Stimulated activated CD8-positive, alpha-beta memory T cell treated with anti-CD3 and anti-CD28 coated beads, Interleukin-7, amount 100 ng/mL, for 1 hour (primary cell): ENCODE measurements at places on chromosomes 2 and 18.
A peak's percentile ranks its signal among the peaks of the same experiment; 100 is the strongest.

GRCh38 chr2:168798888-168799410 lies 3.5 kb upstream of the NOSTRIN start:
- no peak for DNase-seq

DNA sequence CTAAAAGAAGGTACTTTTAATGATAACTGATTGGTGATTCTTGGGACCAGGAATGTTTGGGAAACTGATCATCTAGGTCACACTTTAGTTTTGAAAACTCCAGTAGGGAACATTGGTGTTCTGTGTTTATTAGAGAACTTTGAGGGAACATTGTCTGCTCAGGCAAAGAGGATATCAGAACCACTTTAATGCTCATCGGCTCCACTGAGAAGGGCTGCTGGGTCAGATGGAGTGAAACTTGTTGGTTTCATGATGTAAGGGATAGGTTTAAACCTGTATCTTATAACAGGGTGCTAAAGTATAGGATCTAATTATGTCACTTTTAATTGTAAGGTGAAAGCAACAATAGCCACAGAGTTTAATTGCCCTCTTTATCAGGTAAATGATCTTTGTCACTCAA lies 14.2 kb upstream of the POLI start:
- no peak for DNase-seq

DNA sequence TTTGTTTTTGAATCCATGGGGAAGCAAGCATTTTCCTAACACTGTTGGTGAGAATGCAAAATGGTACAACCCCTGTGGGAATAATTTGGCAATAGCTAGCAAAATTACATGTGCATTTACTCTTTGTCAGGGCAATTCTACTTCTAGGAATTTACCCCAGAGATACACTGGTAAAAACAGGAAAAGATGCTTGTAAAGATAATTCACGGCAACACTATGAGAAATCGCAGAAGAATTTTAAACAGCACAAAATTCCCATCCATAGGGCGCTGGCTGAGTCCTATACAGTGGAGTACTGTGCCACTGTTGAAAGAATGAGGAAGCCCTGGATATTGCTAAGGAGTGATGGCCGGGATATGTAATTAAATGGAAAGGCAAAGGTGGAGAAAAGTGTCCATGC lies 75.8 kb downstream of the DGKD start:
- DNase-seq, result no peak

DNA sequence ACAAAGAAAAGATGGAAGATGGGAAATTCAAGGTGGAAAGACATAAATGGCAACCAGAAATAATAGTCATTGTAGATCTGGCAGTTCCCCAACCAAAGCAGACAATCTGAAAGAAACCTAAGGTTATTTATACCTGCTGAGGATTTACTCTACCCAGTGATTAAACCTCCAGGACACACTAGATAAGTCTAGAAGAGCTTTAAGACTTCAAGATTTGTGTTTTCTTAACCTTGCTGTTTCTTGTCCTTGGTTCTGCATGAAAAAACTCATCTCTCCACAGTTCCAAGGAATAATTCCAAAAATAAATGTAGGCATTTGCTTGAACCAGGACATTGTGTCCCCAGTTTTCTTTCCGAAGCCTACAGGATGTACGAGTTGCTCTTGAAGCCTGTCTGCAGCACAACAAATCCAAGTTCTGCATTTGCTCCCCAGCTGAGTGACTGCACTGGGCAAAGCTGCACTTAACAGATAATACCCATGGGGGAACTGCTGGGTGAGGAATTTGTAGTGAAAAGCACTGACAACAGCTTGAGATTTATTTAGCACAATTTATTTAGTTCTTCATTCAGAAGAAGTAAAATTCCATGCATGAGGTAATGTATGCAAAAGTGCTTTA lies 19.8 kb downstream of the DTNA start:
- no peak for DNase-seq

DNA sequence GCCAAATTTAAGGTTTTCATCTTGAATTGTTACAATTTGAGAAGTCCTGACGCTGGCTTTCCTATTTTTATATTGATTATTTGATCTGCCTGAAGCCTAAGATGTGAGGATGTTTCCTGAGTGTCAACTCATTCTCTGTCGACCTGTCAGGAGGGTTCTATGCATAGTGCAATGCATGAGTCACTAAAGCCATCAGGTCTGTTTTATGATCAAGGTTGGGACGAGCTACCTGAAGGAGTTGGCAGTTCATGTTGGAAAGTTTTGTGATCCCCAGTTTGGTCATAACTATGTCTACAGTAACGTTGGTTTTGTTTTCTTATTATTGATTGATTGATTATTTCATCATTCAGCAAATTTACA lies 71.2 kb downstream of the NABP1 start:
- no peak for DNase-seq

GRCh38 chr2:73762571-73762970 lies 17.3 kb downstream of the DUSP11 start:
- DNase-seq, result no peak

GRCh38 chr2:219596954-219597551 lies 604 bp upstream of the STK11IP start:
- no peak for DNase-seq

GRCh38 chr2:237700512-237701032 lies 73.2 kb downstream of the LRRFIP1 start:
- peak; percentile 42 for DNase-seq

- DNase-seq, result no peak
Measured at GRCh38 chr18:75226956-75227316, 16.3 kb downstream of the TSHZ1 start.

DNA sequence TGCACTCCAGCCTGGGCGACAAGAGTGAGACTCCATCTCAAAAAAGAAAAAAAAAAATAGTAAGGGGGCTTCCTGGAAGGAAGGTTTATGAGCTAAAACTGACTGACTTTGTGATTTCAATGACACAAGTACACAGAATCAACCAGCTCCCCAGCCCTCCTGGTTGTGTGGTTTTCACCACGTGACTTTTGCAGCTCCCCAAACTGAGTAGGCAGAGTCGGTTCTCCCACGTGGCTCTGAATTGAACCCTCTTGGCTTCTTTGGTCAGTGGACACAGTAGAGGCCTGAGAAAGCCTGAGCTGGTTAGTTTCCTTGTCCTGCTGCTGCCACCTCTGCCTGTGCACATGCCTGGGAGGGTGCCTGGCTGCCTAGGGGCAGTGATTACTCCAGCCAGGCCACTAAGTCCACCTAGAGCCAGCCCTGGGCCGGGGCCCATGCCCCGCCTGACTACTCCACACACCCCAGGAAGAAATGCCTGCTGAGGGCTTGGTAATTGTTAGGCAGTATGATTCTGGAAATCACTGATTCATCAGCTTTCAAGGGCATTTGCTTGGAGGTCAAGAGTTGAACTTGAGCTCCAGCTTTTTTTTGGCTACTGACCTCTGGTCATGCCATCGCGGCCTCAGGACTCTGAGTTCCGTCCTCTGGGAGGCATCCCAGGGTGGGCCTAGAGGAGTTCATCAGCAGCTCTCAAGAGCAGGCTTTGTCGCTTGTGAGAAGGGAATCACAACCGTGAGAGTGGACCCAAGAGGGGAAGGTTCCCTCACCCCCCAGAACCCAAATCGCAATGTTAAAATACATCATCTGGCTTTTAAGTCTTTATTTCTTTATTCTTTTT lies 431.9 kb upstream of the HS6ST1 start:
- DNase-seq, result no peak

GRCh38 chr18:25310045-25310444 lies 41.9 kb downstream of the ZNF521 start:
- DNase-seq, result no peak

DNA sequence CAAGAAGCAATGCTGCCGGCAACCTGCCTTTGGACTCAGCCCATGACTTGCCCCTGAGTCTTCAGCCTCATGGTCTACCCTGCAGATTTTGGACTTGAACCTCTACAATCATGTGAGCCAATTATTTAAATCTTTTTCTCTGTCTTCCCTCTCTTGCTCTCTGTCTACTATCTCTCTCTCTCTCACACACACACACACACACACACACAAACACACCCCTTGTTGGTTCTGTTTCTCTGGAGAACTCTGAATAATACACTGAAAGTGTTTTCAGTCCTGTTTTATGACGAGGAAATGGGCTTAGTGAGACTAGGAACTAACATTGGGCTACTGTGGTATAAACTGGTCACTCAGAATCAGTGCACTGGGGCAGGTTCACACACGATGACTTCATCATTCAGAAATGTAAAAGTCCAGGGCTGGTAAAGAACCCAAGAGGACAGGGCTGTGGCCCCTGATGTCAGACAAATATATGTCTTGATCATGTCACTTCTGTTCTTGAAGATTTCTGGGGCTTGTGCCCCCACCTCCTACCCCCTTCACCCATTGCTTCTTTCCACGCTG lies 266.1 kb upstream of the SIX2 start:
- DNase-seq, result no peak

DNA sequence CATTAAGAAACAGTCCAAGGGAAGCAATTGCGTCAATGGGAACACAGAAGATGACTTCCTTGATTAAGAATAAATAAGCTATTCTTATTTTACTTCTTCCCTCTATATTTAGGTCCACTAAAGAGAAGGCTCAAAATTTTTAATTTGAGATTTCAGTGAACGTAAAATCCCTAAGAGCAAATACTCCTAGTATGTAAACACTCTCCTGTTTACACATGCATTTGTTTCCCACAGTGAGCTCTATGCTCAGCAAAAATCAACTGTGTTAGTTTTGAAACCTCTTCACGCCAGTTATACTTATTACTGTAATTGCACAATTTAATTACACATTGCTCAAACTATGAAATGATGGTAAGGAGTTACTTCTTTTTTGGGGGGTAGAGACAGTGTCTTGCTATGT lies 8.8 kb downstream of the SLC39A6 start:
- no peak for DNase-seq

- no peak for DNase-seq
Measured at GRCh38 chr2:107020392-107020791, 134.4 kb upstream of the ST6GAL2 start.

GRCh38 chr2:589281-590130 lies 87.7 kb downstream of the TMEM18 start:
- no peak for DNase-seq

DNA sequence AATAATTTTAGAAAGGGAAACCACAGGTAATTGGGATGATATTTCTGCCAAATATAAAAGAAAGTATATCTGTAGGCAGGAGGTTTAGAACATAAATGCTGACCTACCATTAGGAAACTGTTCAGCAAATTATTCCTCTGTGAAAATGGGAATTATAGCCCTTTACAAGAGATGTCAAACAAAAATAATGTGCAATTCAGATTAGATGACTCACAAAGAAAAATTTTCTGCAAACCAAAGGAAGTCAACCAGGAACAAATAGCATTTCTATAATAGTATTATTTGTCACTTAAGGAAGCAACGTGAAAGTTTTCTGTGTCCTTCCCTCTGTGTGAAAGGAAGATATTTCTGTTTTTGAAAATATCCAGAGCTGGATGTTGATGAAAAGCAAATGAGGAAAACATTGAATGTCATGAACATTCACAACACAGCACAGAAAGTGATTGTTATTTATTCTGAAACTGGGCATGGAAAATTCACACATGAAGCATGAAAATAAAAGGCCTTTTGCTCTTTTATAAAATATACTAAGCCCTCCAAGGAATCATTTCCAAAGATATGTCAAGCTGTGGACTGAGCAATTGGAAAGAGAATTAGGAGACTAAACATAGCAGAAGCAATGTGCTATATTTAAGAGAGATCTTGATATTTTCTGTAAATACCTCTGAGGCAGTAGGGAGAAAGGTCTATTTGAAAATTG lies 57.9 kb upstream of the SPHKAP start:
- no peak for DNase-seq

- no peak for DNase-seq
Measured at GRCh38 chr2:74777161-74777900, 56.6 kb upstream of the HK2 start.

- no peak for DNase-seq
Measured at GRCh38 chr2:120985174-120985996, 249.7 kb downstream of the GLI2 start.

DNA sequence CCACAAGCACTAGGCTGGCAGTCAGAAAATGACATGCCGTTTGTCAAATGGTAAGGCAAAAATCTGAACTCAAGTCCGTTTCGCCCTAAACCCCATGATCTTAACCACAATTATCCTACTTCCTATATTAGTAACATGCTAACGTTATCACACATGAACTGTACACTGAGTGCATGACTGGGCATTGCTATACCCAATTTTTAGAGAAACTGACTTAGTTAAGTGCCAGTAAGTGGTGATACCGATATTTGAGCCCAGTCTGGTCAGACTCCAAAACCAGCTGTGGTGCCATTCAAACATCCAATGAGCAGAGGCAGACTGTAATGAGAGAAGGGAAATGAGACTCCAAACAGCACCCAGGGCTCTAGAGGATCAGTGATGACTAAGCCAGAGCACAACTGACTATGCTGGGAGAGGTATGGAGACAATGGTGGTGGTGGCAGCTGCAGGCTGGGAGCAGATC lies 311.7 kb upstream of the PKDCC start:
- DNase-seq, result no peak

DNA sequence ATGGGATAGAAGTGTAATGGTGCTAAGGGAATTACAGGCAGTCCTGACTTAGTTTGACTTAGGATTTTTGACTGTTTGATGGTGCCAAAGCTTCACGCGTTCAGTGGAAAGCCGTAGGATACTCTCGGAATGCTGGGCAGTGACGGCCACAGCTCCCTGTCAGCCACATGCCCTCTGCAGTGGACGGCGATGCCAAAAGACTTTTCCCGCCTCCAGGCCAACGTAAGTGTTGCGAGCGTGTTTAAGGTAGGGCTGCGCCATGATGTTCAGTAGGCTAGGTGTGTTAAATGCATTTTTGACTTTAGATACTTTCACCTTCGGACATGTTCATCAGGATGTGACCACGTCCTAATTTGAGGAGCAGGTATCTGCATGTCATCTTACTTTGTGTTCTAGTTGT lies 63.4 kb downstream of the DCDC2C start:
- DNase-seq, result no peak

DNA sequence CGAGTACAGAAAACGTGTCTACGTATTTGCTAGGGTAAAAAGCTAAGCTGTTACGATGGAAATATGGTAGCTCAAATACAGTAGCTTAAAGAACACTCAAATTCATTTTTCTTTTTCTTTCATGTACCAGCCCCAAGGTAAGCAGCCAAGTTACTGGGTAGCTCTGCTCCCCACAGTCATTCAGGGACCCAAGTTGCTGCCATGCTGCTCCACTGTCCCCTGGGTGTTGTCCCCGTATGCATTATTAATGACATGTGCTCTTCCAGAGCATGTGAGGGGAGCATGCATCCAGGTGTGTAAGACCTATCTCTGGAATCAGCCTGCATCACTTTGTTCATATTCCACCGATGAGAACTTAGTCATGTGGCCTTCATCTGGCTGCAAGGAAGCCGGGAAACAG lies 105.1 kb upstream of the SP3 start:
- DNase-seq, result no peak
